ENCODE measurements at places on chromosomes 13 and 19.

DNA sequence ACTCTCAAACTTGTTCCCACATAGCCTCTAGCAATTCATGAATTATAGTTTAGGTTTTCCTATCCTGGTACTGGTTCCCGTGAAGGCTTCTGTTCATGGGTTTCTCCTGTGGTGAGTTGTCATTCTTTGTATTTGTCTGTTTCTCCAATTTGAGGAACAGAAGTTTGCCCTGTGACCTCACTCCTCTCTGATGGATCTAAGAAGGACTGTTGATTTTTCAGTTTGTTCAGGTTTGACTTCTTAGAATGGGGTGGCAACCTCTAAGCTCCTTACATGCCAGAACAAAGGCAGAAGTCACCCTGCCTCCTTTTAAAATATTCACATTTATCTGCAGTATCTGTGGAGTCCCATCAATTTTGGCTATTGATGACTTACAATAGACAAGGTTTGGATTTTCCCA lies 354.0 kb downstream of the SPRY2 start:
- DNase-seq: no peak

DNA sequence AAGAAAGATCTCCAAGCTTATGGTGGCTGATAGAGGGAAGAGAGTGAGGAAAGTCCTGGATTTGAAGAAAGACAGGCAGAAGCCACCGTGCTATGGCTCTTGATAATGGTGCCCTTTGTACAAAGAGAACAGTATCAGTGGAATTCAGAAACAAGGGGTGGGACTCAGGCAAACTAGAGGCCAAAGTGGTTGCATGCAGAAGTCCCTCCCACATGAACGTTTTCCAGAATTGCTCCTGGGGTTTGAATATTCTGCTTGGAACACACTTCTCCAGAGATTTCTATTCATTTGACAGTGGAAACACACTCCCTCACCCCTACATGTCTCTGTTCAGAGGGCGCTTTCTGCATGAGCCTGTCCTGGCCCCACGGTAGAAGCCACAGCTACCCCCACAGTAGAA lies 10.1 kb upstream of the MBNL2 start:
- no peak for DNase-seq

DNA sequence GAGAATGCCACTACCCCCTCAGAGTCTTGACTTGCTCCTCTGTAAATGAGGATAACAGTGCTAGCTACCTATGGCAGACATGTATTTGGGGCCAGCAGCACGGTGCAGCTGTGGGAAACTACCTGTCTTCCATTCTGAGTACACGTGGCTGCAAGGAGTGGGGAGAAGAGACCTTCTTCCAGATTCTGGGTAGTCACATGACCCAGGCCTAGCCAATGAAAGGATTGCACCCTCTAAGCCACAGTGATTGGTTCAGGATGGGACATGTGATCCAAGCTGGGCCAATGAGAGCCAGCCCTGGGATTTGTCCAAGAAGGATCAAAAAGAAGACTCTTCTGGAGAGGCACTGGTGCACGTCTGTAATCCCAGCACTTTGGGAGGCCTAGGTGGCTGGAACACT lies 5.5 kb downstream of the ZNRF4 start:
- DNase-seq: no peak

DNA sequence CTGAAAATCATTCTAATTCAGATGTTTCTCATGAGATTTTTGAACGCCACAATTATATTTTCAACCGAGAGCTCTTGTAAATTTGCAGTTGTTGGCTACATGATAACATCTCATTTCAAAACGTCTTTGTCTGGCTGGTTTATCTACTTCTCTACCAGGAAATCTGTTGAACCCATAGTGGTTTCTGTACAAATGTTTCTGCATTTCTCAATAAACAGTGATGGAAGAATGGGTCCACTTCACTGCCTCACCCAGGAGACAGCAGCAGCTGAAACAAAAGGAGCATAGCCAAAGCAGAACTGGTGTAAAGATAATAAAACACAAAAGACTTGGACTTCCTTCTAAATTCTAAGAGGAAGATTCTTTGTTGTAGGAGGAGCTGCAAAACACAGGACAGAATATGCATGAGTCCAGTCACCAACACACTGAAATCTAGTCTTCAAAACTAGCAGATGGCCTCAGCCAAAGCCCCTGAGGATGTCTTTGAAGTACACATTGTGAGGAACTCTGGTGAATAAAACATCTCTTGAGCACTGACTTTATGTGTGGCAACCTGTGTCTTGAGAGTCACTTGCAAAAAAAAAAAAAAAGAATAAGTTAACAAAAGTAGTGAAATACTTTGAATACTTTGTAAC lies 68.6 kb upstream of the FGF14 start:
- DNase-seq: no peak

GRCh38 chr19:51721905-51722304 lies 1.9 kb downstream of the HAS1 start:
- DNase-seq: no peak
